Kidney glomerular epithelial cell (primary cell): ENCODE measurements at places on chromosomes 4 and X.

DNA sequence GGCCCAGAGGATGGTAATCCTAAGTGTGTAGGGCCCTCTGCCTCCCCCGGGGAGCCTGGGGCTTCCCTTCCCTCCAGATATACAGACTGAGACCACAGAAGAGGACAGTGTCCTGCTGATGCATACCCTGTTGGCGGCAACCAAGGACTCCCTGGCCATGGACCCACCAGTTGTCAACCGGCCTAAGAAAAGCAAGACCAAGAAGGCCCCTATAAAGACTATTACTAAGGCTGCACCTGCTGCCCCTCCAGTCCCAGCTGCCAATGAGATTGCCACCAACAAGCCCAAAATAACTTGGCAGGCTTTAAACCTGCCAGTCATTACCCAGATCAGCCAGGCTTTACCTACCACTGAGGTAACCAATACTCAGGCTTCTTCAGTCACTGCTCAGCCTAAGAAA, 1.9 kb downstream of the TRO start:
- DNase-seq = no peak

- DNase-seq = no peak
Observed at GRCh38 chr4:3747581-3747904, 18.6 kb upstream of the ADRA2C start.

- peak; percentile 87 for DNase-seq
Observed at GRCh38 chr4:52102587-52102986, 51.5 kb downstream of the SPATA18 start.

DNA sequence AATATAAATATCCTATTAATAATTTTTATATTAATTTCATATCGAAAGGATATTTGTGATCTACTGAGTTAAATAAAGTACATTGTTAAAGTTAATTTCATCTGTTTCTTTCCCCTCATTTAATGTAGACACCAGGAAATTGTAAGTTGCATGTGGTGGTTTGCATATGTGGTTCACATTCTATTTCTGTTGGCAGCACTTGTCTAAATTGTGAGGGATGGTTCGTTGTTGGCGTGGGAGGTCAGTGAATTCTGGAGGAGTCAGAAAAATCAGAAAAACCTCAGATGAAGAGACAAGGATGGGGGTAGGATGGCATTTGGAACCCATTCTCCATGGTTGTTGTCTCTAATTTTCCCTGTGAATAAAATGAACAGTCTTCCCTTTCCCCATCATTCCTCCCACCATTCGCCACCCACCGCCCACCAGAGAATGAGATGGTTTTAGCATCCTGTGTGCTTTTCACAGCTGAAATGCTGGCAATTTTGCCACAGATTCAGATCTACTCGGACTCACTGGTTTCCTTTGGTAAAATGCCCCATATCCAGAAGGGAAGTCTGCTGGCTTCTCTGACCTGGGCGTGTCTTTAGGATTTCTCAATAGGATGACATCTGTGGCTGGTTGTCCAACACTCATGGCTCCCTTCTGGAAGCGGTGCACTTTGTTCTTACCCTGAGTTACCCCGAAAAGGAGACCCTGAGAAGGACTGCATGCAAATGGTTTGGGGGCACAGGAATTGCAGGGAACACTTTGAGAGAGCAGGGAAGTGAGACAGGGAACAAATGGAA, 52.3 kb downstream of the LGI2 start:
- no peak for DNase-seq
